ENCODE measurements at places on chromosomes 13 and 19.

DNA sequence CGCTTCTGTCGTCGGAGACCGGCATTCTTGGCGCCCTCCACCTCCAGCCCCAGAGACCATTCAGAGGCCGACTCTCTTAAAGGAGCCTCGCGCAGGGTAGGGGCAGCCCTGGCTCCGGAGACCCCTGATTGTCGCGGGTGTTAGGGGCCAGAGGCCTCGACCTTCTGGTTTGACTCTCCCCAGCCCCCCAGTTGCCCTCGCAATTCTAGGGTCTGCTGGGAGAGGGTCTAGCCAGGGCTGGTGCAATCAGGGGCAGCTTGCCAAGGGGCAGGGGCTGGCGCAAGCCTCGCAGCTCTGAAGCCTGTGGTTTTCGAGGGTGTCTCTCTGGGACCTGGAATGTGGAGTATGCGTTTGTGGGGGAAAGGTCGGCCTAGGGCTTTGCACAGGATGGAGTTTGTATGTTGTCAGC lies 1.6 kb upstream of the SLC7A10 start:
- DNase-seq = no peak

DNA sequence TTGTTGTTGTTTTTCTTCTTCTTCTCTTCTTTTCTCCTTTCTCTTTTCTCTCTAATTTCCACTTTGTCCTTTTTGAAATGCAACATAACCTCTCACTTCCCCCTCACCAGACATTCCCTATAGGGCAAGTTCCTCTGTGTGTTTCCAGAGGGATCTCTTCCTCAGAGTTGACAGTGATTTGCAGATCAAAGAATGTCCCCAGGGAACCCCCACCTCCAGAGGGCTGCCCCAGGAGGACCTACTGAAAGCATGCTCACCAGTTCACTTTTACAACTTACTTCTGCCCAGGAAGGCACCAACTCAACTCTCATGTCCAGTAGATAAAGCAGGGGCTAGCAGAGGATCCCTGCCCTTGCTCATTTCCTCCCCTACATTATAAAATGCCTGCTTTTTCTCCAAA lies 1648.0 kb downstream of the PCDH9 start:
- DNase-seq = no peak

DNA sequence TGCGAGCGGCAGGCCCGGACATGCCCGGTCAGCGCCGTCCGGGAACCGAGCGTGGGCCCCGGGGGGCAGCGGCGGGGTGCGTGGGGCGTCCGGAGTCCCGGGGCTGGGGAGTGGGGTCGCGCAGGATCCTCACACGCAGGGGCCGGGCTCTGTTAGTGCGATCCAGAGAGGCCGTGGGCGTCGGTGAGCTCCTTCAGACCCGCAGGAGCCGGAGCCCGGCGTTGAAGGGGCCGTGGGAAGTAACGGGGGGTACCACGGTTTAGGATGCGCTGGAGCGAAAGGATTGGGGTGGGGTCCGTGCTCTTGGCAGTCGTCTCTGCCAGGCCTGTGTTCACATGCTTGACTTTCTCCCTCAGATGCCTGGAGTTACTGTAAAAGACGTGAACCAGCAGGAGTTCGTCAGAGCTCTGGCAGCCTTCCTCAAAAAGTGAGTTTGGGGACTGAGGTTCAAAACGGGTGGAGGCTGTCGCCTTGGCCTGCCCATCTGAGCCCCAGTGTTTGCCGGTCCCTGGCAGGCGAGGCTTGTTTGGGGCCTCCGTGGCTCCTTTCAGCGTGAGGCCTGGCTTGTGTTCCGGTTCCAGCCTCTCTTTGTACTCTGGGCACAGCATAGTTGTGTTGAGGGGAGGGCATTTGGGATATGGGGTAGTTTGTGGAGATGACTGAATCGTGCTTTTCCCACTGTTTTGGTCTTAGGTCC lies 512 bp downstream of the RPS19 start:
- DNase-seq = no peak

- DNase-seq = peak; percentile 42
Observed at GRCh38 chr19:38656171-38656981, 8.9 kb downstream of the ACTN4 start.

DNA sequence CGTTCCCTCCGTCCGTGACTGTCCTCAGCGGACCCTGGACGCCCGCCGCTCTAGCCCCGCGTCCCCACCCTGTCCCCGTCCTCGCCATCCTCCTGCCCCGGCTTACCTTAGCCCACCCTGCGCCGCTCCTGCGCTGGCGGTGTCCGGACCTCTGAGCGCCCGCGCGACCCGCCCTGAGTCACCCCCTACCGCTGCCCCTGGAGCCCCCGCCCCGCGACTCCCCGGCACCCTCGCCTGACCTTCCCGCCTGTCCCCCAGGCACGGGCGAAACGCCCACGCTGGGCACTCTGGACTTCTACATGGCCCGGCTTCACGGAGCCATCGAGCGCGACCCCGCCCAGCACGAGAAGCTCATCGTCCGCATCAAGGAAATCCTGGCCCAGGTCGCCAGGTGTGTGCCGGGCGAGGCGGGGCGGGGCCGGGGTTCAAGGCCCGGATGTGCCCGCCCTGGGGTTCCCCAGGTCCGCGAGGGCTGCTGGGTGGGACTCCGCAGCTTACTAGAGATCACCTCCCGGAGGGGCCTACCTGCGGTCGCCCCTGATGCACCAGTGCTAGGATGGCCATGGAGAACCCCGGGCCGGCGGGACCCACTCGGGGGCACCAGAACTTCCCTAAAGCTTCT lies 5.1 kb downstream of the HMG20B start:
- DNase-seq = no peak

GRCh38 chr13:94390881-94391280 lies 88.6 kb downstream of the DCT start:
- DNase-seq = no peak
